ENCODE measurements at places on chromosomes 5 and 9.
A peak's percentile ranks its signal among the peaks of the same experiment; 100 is the strongest.

GRCh38 chr5:173456751-173457171, 128.5 kb upstream of the STC2 start:
- DNase-seq = no peak

GRCh38 chr5:178377583-178378270, 145.1 kb upstream of the PHYKPL start:
- no peak for DNase-seq

GRCh38 chr9:117488659-117489058, 73.8 kb upstream of the ASTN2 start:
- DNase-seq = no peak

DNA sequence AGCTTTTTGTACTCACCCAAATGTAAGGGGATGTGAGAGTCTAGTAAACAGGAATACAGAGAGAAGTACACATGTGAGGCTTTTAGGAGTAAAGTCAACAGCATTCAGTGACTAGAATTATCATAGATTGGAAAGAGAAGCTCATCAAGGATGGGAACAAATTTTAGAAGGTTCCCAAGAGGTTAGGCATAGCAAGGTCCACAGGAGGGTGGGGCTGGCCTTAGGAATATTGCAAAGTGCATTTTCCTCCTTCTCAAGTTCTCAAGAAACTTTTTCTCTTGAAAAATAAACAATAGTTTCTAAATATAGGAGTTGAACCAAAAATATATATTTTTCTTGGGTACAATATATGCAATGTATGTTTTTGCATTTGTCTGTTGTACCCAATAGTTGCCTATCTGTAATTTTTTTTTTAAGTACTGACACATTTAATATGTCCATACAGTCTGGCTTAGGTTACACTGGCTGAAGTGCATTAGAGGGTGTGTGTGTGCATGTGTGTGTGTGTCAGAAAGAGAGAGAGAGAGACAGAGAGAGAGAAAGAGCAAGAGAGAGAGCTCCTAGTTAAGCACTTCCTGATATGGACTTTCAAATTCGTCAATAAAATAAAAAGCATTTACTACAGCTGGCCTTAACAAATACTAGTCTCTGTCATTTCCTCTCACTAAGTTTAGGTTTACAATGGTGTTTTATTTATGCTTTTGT, 62.2 kb downstream of the SNX18 start:
- DNase-seq = no peak

- DNase-seq = no peak
Observed at GRCh38 chr9:93952784-93953495, 2.2 kb downstream of the BARX1 start.

GRCh38 chr9:92736563-92737215, 27.9 kb downstream of the BICD2 start:
- no peak for DNase-seq

GRCh38 chr9:94623253-94623652, 16.1 kb downstream of the FBP1 start:
- no peak for DNase-seq

DNA sequence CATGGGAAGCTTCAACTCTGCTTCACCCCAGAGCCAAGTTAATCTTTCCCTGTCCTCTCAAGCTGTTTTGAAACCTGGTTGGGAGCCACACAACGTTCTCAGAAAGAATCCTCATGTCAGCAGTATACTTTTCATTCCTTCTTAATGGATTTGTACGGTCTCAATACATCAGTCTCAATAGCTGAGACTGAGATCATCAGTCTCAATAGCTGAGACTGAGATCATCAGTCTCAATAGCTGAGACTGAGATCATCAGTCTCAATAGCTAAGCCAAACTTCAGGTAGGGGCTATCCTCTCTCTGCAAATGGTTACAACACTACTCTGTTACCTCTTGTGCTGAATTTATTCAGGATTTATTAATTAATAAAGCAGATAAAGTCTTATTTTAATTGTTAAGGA, 1317.4 kb upstream of the CDH9 start:
- DNase-seq = no peak

GRCh38 chr9:91817493-91818224, 132.4 kb downstream of the ROR2 start:
- no peak for DNase-seq

GRCh38 chr9:95607507-95607906, 90.7 kb upstream of the PTCH1 start:
- DNase-seq = no peak

- DNase-seq = no peak
Observed at GRCh38 chr9:22117511-22118384, 108.6 kb upstream of the CDKN2B start.

- DNase-seq = no peak
Observed at GRCh38 chr5:65840071-65840470, 86.3 kb upstream of the ERBIN start.

DNA sequence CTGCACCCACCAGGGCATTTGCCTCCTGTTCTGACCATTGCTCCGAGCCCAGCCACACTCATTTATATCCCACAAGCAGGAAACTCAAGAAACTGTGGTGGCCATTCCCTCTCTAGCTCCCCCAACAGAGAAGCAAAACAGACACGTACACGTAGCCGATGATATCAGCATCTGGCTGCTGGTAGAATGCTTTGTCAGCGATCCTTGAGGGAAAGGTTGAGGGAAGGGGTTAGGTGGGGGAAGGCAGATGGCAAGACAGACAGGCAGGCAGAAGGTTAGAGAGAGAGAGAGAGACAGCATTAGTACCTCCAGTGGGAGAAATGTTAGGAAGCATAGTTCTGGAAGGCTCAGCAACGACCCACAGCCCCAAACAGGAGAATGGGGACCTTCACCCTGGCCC, 7.8 kb downstream of the HIGD2A start:
- no peak for DNase-seq

- no peak for DNase-seq
Observed at GRCh38 chr5:115977988-115978387, 15.7 kb downstream of the LVRN start.

- DNase-seq = no peak
Observed at GRCh38 chr9:38413283-38413682, 11.0 kb downstream of the IGFBPL1 start.

- peak; percentile 55 for DNase-seq
Observed at GRCh38 chr9:75087289-75087823, 599 bp downstream of the NMRK1 start.

DNA sequence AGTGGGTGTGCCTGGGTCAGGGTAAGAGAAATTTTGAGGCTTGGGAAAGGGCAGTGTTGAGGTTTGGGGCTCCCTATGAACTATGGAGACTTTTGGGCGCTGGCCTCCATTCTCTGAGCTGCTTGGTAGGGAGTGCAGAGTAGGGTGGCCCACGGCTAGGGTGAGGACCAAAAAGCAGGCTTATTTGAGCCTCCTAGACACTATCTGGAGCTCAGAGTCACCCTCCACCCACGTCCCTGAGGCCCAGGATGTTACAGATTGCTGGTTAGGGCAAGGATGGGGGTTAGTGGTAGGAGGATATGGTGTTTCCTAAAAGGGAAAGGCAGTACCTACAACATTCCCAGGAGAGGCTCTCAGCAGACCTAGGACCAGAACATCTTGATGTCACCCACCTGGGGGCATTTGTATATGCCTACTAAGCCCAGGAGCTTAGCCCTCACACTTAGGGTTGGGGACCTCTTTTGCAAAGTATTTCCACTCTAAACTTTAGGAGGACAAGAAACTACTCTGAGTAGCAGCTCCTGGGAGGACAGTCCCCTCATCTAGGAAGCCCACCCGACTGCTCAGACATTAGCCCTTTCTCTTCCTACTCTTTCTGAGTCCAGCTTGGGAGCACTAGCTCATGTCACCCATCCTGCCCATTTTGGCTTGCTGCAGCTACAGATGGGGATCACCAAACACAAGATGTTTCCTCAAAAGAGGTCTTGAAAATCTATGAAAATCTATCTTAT, 2.3 kb downstream of the SHROOM1 start:
- DNase-seq = no peak

DNA sequence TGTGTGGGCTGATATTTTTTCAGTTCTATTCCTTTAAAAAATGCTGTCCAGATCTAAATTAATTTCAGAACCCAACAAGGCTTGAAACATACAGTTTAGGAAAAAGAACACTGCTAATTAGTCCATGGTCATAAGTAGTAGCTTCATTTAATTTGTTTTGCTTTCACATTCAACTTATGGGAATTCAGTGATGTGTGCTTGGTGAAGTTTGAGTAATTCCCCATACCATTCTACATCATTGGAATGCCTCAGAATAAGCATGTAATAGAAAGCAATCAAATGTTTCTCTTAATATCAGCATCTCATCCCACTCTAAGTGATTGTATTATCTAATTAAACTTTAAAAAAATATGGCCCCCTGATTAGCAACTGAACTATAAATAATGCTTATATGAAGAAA, 2.7 kb downstream of the CNTLN start:
- no peak for DNase-seq

DNA sequence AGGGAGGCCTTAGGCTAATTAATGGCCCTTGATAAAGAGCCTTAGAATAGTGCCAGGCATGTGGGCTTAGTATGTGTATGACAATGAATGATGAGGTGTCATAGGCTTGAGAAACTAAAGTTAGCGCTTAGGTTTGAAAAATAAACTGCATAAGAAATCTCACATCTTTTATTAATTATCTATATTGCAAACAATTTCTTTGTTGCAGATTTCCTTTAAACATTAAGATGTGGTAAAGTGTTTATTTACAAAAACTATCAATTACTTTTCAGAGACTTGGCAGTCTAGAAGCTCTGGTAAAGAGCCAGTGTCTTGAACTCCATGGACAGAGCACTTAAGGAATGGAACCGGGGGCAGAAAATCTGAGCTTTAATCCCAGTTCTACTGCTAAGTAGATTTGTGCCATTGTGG, 23.1 kb downstream of the MAP1B start:
- no peak for DNase-seq

GRCh38 chr9:109114670-109115069, 5.1 kb downstream of the TMEM245 start:
- DNase-seq = no peak

DNA sequence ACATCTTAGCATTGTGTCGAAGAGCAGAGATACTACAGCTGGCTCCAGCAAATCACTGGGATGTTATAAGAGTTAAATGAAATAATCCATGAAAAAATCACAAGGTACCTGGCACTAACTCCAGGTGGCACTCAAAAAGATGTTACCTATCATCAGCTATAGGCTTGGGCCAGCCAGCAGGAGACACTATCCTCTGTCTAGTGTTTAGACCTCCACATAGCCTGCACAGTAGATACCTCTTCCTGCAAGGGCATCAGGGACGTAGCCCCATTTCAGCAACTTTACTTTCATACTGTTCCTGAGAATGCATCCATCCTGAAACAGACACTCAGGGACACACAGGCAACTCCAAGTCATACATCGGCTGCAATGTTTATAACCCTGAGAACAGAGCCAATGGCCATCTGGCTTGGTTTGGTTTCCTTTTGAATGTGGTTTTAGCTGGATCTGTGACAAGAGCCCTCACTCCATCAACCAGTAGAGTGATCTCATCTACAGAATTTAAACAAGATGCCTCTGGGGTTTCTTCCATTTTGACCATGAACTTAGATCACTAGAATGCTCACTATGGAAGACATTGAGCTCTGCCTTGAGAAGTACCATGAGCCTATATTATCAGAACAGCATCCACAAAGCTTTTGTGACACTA, 69.9 kb downstream of the TLE1 start:
- no peak for DNase-seq

GRCh38 chr5:37319037-37319782, 51.7 kb downstream of the NUP155 start:
- no peak for DNase-seq

DNA sequence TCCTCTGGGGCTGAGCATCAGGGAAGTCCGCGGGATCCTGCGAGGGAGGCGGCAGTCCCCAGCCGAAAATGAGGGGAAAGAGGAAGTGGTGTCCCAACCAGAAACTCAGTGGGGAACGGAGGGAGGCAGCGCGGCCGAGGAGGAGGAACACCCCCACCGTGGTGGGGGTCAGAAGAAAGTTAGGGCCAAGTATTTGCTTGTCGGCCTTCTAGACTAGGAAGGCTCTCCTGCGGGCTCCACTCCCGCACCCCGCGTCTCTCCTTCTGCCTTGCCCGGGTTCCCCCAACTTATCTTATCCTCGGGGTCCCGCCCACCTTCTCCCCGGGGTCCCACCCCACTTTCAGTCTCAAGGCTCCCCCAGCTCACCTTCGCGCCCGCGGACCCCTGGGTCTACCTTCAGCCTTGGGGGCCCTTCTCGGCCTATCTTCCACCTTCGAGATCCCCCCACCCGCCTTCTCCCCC, 557 bp upstream of the PHF2 start:
- peak; percentile 52 for DNase-seq

DNA sequence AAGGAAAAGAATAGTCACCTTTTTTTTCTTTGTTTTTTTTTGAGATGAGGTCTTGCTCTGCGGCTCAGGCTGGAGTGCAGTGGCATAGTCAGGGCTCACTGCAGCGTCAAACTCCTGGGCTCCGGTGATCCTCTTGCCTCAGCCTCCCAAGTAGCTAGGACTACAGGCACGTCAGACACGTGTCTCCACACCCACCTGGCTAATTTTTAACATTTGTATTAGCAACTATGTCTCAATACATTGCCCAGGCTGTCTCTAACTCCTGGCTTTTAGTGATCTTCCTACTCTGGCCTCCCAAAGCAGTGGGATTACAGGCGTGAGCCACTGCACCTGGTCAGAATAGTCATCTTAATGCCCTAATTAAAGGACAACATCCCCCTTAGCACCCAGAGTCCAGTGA, 54.4 kb upstream of the CTSL start:
- DNase-seq = no peak
